Posterior vena cava (tissue), 2 donors: ENCODE measurements at places on chromosomes 5 and 9. TPM values are rescaled to one million over a fixed set of nuclear protein-coding genes. Genes with fewer than 3 reads are reported as not detected.

LOX gene
- total RNA-seq: 58.6 TPM

CBY3 gene
- not detected for total RNA-seq

SLC2A6 gene
- 4.0 TPM for total RNA-seq

SLC34A3 gene
- total RNA-seq: not detected

C5orf24 gene
- 58.7 TPM for total RNA-seq

CRAT gene
- total RNA-seq: 53.8 TPM

PIGO gene
- 11.8 TPM for total RNA-seq

SLC35A4 gene
- 43.9 TPM for total RNA-seq

PIK3R1 gene
- 172 TPM for total RNA-seq

KIAA1958 gene
- total RNA-seq: 5.8 TPM

DNA sequence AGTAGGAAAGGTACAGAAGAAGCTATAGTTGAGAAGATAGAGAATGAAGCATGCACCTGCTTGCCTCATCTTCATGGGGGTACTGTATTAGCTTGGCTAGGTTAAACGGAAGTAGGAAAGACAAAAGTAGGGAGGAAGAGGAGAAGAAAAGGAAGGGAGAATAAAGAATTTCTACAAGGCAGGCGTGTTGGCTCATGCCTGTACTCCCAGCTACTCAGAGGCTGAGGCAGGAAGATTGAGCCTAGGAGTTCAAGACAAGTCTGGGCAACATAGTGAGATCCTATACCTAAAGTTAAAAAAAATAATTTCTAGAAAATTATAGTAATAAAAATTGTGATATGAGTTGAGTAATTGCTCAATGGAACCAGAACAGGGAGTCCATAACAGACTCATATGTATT, 61.9 kb downstream of the APTX start:
- DNase-seq: no peak

- DNase-seq: no peak
Measured at GRCh38 chr9:121411993-121412392, 41.9 kb upstream of the STOM start.

- no peak for DNase-seq
Measured at GRCh38 chr9:93010704-93011103, 47.8 kb upstream of the SUSD3 start.

- no peak for DNase-seq
Measured at GRCh38 chr5:141371572-141372475, 1.8 kb downstream of the PCDHGB3 start.

- no peak for DNase-seq
Measured at GRCh38 chr5:52947851-52948250, 41.3 kb upstream of the ITGA2 start.

DNA sequence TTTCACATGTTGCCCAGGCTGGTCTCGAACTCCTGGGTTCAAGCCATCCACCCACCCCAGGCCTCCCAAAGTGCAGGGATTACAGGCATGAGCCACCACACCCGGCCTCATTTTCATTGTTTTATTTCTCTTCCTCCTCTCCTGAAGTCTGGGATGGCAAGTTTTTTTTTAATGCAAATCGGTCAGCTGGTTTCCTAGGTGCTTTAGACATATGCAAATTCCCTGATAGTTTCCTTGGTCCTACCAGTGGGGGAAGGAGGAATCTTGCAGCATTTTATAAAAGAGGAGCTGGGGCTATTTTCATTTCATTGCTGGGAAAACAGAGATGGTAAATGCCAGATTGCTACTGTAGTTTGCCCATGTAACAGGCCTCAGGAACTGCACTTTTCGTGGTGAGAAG, 179.4 kb downstream of the ACTL7B start:
- no peak for DNase-seq

DNA sequence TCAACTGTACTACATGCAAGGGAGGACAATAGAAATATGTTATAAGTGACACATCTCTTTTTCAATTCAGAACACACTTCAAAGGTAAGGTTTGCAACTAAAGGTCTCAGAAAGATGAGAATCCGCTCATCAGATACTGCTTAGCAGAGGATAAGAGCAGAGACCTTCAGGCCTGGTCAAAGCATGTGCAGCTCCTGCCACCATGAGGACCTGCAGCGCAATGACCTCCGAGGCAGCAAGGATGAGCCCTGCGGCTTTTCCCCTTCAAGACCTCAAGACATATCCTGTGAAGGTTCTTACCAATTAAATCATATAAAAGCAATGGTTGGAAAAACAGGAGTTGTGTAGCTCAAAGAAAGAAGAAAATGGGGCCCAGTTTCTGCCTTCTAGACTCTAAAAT, 135.8 kb downstream of the TRIM36 start:
- no peak for DNase-seq

- DNase-seq: no peak
Measured at GRCh38 chr9:99531313-99531712, 290.4 kb upstream of the NR4A3 start.
